Right lung (tissue), 10 donors: ENCODE measurements at places on chromosomes 7 and 10. TPM values are rescaled to one million over a fixed set of nuclear protein-coding genes. Genes with fewer than 3 reads are reported as not detected.

- no peak for DNase-seq
Observed at GRCh38 chr7:112571852-112572607, 91.2 kb downstream of the LSMEM1 start.

DNA sequence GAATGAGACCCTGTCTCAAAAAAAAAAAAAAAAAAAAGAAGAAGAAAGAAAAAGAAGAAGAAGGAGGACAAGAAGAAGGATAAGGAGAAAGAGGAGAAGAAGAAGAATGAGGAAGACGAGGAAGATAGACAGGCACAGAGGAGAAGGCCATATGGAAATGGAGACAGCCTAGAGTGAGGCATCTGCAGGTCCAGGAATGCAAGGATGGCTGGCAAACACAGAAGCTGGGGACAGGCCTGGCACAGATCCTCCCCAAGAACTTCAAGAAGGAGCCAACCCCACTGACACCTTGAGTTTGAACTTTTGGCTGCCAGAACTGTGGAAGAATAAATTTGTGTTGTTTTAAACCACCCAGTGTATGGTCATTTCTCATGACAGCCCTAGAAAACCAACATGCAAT, 38.9 kb downstream of the SPOCK2 start:
- DNase-seq = no peak

- DNase-seq = no peak
Observed at GRCh38 chr10:52258799-52259425, 55.2 kb upstream of the DKK1 start.

- peak; percentile 5 for DNase-seq
Observed at GRCh38 chr7:115851291-115851690, 179.3 kb downstream of the TFEC start.

DNA sequence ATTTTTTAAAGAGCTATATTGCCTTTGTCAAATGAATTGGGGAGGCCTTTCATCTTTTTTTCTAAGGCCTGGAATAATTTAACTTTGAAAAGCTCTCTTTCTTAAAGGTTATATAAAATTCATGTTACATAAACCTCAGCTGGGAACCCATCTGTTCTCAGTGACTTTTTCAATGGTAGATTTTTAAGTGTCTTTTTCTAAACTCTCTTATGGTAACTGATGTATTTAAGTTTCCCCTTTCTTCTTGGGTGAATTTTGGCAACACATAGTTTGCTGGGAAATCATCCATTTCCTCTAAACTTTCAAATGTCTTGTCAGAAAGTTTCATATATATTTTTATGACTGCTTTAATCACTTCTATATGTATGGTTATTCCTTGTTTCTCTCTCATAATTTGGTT, 362.2 kb upstream of the KLF6 start:
- no peak for DNase-seq

- peak; percentile 38 for DNase-seq
Observed at GRCh38 chr10:27743012-27743876, 2.4 kb downstream of the MKX start.

DNA sequence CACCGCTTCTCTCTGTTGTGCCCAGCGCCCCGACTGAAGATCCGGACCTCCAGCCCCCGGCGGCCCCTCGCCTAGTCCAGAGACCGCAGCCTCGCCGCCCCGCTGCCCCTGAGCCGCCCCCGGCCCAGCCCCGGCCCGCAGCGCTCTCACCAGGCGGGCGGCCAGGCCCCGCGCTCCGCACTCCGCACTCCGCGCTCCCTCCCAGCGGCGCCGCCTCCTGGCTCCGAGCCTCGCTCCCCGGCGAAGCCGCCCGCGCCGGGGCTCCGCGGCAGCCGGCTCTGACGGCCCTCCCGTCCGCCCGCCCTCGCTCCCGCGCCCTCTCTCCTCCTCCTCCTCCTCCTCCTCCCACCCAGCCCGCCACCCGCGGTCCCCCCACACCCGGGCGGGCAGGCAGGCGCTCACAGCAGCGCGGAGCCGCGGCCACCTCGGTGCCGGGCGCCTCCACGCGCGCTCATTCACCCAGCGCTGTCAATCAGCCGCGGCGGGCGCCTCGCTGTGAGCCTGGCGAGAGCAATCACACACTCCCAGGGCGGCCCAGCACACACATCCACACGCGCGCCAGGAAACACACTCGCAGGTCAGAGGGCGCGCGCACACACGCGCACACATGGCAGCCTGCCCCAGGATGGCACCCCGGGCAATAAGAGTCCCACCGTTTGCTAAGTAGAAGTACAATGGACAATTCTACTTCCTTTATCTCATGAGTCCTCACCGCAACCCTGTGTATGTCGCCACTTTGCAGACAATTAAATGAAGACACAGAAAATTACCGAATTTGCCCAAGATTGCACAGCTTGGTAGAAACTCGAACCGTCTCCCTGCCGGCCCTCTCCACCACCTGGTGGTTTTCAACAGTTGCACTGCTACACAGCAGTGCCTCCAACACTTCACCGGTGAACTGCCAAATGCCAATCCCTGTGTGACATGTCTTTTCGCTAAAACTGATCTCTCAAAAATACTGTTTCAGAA, at the start of gene PRRT4:
TSS of gene PRRT4 (minus strand) at position 280 of the 969 bp plus-strand sequence.
- DNase-seq = peak; percentile 39

DNA sequence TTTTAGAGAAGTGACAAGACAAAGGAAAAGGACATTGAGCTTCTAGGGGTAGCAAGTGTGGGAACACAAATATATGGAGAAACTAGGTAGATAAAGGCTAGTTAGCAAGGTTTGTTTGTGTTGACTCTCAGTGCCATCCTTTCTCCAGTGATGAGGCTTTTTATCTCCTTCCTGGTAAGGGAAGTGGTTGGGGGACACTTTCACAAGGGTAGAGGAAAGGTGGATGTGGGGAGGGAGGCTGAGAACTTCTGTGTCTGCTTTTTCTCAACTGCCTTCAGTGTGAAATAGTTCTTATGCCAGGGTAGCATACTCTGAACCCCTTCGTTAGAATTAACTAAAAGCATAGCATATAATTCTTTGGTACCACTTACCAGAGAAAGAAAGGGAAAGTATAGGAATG, 93.0 kb upstream of the STRIP2 start:
- DNase-seq = no peak

DNA sequence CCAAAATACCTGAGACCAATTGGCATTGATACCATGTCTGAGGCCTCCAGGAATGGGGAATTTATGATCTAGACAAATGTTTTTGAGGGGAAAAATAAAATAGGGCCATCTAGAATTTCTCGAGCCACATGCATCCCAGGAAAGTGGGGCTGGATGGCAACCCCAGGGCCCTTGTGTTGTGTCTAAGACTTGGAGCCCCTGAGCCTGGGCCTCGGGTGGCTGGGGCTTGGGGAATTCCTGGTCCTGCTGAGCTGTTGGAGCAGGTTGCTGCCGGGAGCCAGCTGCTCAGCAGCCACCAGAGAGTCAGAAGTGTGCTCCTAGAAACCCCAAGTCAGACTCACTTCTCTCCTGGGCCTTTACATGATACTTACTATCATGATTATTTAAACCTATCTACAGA, 172.9 kb downstream of the WDR37 start:
- DNase-seq = no peak

DNA sequence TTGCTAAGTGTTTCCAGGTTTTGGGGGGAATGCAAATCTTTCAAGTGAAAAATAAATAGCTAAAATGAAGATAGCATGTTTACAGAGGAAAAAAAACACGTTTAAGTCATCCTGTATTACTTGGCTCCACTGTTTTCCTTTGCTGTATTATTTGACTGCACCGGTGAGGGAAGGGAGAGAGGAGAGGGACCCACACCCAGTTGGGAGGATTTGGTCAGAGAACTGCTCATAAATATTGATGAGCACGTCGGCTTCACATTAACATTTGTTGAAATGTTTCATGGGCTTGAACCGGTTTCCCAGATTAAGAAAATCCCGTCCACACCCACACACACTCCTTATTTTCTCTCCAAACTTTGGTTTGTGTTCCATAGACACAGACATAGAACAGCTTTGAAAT, 493.8 kb upstream of the MGMT start:
- no peak for DNase-seq

GRCh38 chr10:17836942-17837341, 27.8 kb downstream of the MRC1 start:
- DNase-seq = peak; percentile 30

GRCh38 chr10:24209946-24210491, 1.1 kb downstream of the KIAA1217 start:
- DNase-seq = no peak

GRCh38 chr7:108525327-108525984, 479 bp downstream of the PNPLA8 start:
- no peak for DNase-seq

DNA sequence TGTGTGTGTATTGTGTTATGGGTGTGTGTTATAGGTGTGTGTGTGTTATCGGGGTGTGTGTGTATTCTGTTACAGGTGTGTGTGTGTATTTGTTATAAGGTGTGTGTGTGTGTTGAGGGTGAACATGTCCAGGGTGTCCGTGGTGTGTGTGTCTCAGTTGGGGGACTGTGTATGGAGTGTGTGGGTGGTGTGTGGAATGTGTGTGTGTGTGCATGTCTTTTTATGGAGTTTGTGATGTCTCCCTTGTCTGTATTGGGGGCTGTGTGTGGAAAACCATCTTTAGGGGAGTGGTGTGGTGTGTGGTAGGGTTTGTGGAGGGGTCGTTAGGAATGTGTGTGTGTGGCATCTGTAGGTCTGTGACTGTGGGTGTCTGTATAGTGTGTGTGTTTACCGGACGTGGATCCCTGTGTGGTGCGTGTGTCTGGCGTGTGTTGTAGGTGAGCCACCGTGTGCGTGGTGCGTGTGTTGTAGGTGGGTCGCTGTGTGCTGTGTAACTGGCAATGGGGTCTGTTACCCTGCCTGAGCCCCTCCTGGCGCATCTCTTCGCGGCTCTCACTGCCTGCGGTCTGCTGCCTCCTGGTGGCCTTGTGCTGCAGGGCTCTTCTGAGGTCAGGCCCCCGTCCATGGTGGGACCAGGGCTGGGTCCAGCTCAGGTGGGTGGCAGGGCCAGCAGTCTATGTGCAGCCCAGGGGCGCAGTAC, 61.7 kb downstream of the PALD1 start:
- no peak for DNase-seq

DNA sequence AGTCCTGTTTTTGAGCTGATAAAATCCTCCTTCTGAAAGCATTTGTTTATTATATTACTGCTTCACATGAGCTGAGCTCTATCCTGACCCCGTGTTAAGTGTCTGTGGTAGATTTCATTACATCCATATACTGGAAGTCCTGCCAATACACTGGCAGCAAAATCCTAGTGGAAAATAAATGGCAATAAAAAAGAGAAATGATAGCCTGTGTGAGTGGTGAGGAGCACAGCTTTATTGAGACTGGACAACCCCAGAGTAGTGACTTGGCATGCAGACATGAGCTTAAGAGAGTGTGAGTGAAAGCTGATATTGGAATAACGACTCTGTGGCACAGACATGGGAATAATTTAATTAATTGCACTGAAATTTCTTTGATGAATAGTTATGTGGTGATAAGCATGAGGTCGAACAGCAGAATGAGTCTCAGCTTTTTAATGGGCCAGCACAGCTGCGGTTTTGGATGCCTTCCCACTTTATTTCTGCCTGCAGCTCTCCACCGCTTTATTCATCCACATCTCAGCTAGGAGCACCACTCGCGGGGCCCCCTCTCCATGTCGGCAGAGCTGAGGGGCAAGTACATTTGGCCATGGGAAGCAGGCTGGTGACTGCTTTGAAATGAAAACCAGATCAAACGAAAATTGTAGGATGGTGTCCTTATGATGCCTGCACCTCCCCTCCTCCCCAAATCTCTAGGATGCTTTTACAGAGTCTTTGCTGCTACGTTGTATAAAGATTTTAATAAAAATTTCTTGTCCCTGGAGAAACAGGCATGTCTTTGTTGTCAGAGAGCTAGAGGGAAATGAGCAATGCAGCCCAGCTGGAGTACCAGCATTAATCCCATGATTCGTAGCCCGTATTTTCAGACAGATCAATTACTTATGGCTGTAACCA, 494.3 kb downstream of the AUTS2 start:
- peak; percentile 86 for DNase-seq

GRCh38 chr10:29646238-29646902, 11.6 kb upstream of the SVIL start:
- DNase-seq = no peak

GRCh38 chr10:60305380-60305892, 84.2 kb downstream of the ANK3 start:
- DNase-seq = no peak

DNA sequence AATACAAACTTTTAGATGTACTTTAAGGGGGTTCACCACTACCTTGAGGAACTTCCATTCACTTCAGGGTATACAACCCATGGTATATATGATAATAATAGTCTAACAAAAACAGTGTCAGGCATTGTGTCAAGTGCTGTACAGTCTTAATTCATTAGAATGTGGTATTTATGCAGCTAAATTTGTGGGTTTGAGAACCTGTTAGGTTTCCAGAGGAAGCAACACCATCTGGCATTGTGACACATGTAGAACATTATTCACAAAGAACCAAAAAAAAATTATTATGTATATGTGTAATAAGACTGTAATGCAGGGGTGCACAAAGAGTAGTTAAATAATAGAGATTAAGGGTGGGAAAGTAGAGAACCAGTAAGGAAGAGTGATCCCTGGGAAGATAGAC, 26.3 kb downstream of the TMEM60 start:
- DNase-seq = no peak

- DNase-seq = no peak
Observed at GRCh38 chr10:130218936-130219335, 82.7 kb downstream of the GLRX3 start.

Gene SLC16A12
- polyA plus RNA-seq = 1.5 TPM

Gene CD36
- 283 TPM for polyA plus RNA-seq

Gene FOXI2
- polyA plus RNA-seq = 0.04 TPM

Gene CACNB2
- 16.3 TPM for polyA plus RNA-seq

Gene MEST
- 456 TPM for polyA plus RNA-seq

Gene FGFBP3
- polyA plus RNA-seq = 4.1 TPM

Gene BET1
- 39.3 TPM for polyA plus RNA-seq

Gene GPR37
- polyA plus RNA-seq = 4.7 TPM

Gene AP4M1
- polyA plus RNA-seq = 43.4 TPM
